ENCODE measurements at places on chromosomes 11 and 22. TPM values are rescaled to one million over a fixed set of nuclear protein-coding genes. Genes with fewer than 3 reads are reported as not detected.

CTTN gene
- 255 TPM for total RNA-seq

DNA sequence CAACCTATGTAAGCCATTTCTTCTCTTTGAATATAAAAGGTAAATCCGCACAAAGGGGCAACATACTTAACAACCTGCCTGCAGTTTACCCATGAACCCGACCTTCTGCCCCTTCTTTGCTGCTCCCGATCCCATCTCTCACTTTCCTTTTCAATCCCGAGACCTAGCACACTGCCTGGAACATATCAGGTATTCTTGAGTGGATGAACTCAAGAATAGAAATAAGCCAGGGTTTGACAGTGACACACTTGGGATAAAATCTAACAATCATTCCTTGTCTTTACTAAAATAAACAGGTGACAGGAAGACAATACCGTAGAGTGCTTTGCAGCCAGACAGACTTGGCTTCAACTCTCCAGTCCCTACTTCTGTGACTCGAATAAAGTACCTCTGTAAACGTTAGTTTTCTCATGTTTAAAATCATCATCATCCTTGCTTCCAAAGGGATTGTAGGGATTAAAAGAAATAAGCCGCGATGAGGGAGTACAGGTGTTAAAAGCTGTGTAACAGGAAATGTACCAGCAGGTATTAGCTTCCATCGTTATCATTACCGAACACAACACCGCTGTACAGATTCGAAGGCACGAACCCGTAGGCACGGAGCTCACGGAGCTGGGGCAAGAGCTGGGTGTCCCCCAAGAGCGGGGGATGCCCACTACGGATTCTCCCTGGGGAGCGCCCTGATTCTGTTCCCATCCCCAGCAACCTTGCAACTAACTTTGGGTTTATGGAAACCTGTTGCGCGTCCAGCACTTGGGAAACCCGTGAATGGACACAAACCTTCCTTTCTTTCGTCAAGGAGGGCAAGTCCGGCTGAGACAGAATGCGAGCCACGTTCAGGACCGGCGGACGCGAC lies 720 bp downstream of the UFD1 start:
- H3K4me3 ChIP-seq, result peak overlapping the region; percentile 73
- peak overlapping the region; percentile 98 for H3K27ac ChIP-seq
- DNase-seq, result no peak
- H3K36me3 ChIP-seq, result no peaks in the 10 kb centered on the region

DNA sequence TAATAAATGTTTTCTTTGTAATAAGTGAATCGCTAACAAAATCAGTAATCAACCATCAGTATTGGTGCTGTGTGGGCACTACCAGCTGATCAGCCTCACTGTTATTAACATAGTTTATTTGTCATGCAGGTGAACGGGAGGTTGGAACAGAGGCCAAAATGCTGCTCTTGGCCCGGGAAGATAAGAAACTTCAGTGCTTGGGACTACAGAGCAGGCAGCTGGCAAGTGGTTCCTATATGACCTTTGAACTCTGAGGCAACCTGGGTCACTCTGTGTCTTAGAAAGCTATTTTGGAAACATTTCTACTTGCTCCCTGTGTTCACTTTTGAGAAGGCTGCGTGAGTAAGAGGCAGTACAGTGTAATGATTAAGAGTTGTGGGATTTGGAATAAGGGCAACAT lies 36.5 kb upstream of the DNAJB13 start:
- no peak overlapping the region for H3K27ac ChIP-seq
- no peak for DNase-seq
- no peak overlapping the region for H3K4me3 ChIP-seq

DNA sequence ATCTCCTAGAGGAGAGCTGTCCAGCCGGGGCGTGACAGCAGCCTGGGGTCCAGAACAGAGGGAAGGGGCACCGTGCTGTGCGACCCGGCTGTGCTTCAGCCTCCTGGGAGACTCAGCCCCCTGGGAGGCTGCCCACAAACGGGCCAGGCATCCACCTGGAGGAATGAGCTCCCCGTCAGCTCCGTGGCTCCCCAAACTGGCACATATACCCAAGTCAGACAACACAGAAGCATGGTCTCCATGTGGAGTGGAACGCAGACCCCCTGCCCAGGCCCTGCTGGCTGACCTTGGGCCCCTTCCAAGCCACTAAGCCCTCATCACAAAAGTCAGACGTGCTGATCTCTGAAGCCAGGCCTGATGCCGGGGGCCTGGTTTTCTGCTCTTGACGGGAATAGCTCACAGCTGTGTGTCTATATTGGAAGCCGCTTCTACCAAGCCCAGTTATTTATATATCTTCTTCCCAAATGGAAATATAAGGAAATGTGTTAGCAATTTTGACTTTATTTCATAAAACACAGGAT lies 91.7 kb downstream of the BRD1 start:
- H3K4me3 ChIP-seq, result no peak overlapping the region
- H3K36me3 ChIP-seq, result no peaks in the 10 kb centered on the region
- H3K27ac ChIP-seq, result no peak overlapping the region

Measured in uterus (tissue), 4 donors.